Retina (tissue), 1 donor: ENCODE measurements at places on chromosomes 5 and 9.

DNA sequence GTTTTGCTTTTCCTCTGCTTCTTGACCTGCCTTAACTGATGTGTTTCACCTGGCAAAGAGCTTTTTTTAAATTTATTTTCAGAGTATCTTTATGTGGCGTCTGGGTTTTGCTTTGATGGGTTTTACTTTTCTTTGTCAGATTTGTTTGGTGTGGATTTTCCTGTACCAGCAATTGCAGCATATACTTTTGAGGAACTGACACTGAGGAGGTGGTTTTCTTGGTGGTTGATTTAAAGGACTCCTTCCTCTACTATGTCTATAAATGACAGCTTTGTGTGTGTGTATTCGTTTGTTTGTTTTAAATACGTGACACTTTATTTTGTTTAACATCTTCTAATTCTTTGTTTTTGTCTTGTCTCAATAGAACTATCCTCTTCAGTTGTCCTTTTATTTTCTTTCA is 1071.9 kb upstream of the ARRDC3 start:
- no peak for DNase-seq

- DNase-seq = peak; percentile 34
These were observed 2.4 kb downstream of the POLR3G start for GRCh38 chr5:90477073-90477472.

DNA sequence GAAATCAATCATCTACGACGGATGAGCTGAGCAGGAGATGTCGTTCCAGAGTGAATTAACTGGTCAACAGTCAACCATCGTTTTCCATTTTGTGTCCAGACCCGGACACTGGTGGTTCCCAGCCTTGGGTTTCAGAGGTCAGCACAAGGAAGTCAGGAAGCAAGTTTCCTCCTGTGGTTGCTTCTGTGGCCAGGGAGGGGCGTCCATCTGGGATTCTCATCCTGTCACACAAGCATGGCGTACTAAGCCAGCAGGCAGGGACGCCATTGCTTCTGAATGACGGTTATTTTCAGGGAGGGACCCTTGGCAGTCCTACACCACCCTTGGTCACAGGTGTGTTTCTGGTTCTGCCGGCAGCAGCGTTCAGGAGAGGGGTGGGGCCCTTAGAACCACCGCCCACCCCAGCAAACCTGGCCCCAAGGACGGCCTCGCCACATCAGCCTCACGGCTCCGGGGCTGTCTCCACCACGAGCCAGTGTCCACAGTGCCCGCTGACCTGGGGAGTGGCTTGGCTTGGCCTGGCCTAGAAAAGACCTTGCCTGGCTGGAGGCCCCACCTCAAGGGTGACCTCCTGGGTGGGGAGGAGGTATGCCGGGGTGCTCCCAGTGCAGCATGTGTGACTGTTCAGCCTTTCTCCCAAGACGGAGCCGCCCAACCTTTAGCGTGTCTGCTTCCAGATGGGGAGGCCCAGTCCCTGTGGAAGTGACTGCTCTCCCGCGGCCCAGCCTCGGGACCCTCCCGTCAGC is 25.2 kb downstream of the NDUFS6 start:
- DNase-seq = no peak

- DNase-seq = no peak
These were observed 201.8 kb downstream of the GLIS3 start for GRCh38 chr9:4098031-4098430.

- DNase-seq = no peak
These were observed 168.4 kb upstream of the MAP1B start for GRCh38 chr5:71938895-71939294.
